HFF-Myc (cell line): ENCODE measurements at places on chromosomes 11 and 22.

DNA sequence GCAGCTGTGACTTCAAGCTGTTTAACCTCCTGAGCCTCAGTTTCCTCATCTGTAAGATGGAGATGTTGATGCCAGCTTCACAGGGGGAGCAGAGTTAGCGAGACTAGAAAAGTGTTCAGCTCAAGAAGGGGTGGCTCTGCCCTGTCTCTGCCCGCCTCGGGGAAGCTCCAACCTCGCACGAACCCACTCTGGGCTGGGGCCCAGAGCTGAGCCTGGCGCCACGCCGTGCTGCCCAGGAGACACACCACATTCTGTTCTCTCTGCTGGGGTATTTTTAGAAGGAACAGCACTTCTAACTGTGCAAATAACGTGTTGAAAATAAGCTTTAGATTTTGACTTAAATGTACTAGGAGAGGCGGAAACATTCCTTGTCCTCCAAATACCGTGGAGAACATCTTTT, 74.1 kb downstream of the PHF21B start:
- DNase-seq, result no peak

- DNase-seq, result no peak
Measured at GRCh38 chr11:30683176-30683575, 97.0 kb upstream of the MPPED2 start.

- no peak for DNase-seq
Measured at GRCh38 chr22:43257961-43258360, 71.0 kb upstream of the TTLL12 start.

DNA sequence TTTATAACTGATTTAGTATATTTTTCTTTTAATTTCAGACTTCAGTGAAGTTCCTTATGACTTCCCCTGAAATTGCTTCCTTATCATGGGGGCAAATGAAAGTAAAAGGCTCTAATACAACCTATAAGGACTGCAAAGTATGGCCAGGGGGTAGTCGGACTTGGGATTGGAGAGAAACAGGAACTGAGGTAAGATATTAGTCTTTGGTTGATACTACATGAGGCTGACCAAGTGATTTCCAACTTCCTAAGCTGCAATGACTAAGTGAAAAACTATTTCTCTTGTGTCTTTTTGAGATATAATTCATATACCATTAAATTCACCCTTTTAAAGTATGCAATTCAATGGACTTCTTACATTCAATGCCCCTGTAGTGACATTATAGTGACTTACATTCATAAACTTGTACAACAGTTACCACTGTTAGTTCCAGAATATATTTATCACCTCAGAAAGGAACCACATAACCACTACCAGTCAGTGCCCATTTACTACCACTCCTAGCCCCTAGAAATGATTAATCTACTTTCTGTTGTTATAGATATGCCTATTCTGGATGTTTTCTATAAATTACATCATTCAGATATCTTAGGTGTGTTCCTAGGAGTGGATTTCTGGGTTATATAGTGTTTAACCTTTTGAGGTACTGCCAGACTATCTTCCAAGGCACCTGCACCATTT, 21.6 kb downstream of the AAMDC start:
- no peak for DNase-seq

DNA sequence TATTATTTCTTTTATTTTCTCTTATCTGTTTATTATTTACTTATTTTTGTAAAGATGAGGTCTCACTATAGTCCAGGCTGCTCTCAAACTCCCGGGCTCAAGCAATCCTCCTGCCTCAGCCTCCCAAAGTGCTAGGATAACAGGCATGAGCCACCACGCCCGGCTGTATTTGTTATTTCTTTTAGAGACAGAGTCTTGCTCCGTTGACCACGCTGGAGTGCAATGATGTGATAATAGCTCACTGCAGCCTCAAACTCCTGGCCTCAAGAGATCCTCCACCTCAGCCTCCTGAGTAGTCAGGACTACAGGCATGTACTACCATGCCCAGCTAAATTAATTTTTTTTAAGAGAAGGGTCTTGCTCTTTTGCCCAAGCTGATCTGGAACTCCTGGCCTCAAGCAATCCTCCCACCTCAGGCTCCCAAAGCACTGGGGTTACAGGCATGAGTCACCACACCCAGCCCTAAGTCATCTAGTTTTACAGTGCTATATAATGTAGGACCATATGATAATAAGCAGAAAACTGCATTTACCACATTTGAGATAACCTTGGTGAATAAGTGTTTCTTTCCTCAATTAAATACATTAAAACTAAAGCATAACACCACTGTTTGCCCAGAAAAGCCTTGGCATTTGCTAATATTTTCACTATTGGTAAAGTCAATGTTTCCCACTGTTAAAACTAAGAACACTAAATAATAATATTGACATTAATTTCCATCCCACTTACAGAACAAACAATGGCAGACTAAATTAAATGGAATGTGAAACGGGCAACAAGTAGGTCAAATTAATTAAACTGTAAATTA, 127.5 kb downstream of the SIK3 start:
- DNase-seq, result no peak

- peak; percentile 25 for DNase-seq
Measured at GRCh38 chr11:19311308-19312030, 70.7 kb upstream of the E2F8 start.

DNA sequence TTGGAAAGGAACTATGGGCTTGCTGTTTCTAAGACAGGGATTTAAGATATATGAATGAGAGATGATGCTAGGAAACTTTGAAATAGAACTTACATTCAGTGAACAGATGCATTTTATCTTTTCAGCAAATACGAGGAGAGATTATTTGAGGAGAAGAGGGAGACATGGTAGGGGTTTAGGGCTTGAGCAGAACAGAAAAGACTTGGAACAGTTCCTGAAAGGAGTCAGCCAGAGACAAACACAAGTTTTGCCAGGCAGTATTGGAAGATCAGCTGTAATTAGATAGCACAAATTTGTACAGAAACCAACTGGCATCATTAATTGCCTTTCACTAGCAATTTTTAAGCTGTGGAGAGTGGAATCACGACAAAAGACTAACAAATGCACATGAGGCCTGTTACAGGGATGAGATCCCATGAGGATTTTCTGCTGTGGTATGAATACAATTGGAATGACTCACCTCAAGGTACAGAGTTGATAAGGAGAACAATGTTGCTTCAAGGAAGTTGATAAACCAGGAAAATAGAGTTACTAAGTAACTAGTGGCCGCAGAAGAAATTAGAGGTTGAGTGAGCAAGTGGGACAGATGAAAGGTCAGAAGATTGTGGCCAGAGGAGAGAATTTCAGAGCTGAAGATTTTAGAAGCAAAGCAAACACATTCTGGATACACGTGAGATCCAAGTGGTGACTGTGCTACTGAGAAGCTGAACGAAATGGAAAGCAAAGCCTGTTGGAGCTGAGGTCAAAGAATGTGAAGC, 67.9 kb downstream of the CYB5R2 start:
- no peak for DNase-seq

- no peak for DNase-seq
Measured at GRCh38 chr11:44590769-44591168, 25.3 kb downstream of the CD82 start.

DNA sequence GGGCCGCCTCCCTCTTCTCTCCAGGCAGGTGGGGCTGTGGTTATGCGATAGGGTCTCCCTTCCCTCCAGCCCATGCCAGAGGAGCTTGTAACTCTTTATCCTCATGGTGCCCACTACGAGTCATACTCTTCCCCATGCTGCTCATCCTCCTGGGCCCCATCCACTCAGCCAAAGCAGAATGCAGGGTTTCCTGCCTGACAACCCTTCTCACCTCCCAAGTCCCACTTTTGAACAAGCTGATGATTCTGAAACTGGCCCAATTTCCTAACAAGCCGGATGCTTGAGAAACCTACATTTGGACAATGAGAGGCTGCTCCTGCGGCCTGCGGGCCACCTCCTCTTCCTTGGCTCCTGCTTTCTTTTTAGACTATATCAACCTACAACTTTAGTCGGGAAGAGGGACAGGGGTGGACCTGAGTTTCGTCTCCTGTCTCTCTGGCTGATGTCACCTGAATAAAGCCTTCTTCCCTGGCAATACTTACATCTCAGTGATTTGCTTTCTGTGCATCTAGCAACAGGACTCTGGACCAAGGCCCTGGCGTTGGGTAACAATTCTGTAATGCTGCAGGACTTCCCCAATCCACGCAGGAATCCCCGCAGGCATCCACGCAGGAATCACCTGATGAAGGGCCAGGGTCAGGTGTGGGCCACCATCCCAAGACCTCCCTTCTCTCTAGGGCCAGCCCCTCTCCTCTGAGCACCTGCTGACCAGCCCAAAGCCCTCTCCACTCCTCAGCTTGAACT, 1.5 kb upstream of the NDUFS8 start:
- DNase-seq, result no peak

DNA sequence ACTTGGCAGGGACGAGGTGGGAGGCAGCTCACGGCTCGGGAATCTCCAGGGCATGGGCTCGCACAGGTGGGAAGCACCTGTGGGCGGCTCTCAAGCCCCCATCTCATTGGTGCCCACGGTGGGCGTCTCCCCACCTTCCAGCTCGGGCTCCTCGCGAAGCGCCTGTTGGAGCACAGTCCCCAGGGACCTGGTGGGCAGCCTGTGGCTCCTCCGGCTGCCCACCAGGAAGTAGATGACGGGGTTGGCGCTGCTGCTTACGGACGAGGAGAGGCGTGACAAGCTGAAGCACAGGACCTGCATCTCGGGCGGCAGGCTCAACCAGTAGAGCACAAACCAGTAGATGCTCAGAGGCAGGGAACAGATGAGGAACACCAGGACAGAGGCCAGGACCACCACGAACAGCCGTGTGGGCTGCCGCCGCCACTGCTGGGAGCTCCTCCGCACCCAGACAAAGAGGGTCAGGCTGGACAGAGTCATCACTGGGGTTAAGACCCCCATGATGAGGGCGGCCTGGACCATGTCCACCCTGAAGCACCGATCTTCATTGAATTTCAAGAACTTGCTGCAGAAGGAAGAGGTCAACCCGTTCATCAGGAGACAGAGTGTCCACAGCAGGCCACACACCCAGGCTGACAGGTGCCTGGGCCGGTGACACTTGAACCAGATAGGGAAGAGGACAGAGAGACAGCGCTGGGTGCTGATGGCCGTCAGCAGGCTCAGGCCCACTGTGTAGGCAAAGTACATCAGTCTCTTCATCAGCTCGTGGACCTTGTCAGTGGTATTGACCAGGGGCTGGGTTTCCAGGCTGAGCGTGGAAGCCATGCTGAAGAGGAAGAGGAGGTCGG, 633 bp downstream of the MRGPRD start:
- DNase-seq, result no peak

DNA sequence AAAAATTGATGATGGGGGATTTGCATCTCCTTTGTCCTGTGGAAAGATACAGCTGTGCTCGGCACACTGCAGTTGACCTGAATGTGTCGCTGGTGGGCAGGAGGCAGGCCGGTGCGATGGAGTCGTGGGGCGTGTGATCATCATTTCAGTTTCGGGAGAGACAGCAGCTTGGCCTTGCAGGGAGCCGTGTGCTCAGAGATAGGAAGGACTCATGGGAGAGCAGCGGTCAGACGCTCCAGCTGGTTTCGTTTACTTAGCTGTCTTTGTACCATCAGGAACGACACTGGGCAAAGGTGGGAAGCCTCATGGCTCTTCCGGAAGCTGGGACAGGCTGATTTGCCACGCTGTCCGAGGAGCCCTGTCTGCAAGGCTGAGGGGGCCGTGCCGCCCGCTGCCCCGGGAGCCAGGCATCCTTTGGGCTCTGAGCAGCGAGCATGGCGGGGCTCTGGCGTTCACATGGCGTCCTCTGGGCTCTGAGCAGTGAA, 32.7 kb downstream of the GRAMD4 start:
- no peak for DNase-seq

DNA sequence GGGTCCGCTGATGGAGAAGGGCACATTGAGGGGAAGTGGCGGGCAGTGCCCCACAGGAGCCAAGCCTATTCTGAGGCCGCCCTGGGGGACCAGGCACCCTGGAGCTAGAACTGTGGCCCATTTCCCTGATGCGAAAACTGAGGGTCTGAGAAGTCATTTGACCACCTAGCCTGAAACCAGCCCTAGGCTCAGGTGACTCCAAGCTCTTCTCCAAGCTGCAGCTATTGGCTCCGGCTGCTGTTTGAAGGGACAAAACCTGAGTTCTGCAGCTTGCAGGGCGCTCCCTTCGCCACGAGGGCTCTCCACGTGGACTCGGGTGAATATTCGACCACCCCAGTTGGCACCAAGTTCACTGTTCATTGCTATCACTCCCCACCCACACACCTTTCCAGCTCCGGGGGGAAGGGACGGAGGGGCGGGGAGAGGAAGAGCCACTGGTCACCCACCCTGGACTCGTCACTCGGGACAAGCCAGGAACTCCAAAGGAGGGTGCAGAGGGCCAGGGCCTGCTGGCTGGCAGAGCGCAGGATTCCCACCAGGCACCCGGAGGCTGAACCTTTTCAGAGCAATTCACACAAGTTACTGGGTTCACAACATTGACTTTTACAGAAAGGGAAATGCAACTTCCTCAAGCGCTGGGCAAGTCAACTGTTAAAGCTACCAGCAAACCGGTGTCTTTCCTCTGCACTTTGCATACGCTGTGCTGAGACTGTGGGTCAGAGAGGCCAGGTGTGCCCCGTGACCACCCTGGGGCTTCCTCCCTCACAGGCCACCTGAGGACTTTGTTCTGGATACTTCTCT, 1.1 kb upstream of the RAC2 start:
- DNase-seq, result no peak

GRCh38 chr11:59218893-59219292, 6.2 kb upstream of the MPEG1 start:
- DNase-seq, result no peak

DNA sequence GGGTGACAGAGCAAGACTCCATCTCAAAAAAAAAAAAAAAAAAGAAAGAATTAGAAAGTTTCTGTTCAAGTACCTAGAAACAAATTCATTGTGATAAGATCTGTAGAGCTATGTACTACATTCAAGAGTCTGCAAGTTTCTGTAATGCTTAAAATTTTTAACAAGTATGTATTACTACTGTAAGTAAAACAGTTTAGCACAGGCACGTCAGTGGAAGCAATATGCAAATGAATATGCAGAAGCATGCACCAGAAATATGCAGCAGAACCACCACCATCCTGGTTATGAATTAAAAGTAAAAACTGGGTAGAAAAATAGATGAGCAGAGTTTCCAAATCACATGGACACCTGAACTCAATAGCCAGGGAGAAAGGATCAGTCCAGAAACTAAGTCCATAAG, 19.3 kb downstream of the SBF2 start:
- no peak for DNase-seq

DNA sequence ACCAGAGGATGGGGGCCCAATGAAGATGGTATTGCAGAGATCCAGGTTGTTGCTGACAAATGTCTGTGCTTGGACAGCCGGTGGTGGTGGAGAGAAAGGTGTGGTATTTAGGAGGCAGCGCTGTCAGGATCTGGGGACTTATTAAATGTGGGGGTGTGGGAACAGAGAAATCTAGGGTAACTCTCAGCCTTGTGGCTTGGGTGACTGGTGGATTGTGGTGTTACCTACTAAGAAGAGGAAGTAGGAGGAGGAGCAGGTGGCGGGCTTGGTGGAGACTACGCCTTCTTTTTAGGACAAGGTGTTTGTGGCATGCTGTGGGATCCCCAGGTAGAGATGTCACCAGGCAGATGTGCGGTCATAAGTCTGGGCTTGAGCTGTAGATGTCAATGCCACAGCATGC, 144.0 kb downstream of the GRIK4 start:
- DNase-seq, result no peak

- DNase-seq, result no peak
Measured at GRCh38 chr11:19039409-19039808, 21.1 kb downstream of the MRGPRX2 start.
